ENCODE measurements at places on chromosomes 6 and 20.

- no peak for DNase-seq
Measured at GRCh38 chr20:8118039-8118438, 14.0 kb upstream of the PLCB1 start.

GRCh38 chr20:23226612-23227265, 123.9 kb upstream of the NXT1 start:
- DNase-seq = no peak

GRCh38 chr20:17822039-17822438, 122.3 kb downstream of the BANF2 start:
- DNase-seq = no peak

- no peak for DNase-seq
Measured at GRCh38 chr20:10670501-10671220, 3.1 kb downstream of the JAG1 start.

DNA sequence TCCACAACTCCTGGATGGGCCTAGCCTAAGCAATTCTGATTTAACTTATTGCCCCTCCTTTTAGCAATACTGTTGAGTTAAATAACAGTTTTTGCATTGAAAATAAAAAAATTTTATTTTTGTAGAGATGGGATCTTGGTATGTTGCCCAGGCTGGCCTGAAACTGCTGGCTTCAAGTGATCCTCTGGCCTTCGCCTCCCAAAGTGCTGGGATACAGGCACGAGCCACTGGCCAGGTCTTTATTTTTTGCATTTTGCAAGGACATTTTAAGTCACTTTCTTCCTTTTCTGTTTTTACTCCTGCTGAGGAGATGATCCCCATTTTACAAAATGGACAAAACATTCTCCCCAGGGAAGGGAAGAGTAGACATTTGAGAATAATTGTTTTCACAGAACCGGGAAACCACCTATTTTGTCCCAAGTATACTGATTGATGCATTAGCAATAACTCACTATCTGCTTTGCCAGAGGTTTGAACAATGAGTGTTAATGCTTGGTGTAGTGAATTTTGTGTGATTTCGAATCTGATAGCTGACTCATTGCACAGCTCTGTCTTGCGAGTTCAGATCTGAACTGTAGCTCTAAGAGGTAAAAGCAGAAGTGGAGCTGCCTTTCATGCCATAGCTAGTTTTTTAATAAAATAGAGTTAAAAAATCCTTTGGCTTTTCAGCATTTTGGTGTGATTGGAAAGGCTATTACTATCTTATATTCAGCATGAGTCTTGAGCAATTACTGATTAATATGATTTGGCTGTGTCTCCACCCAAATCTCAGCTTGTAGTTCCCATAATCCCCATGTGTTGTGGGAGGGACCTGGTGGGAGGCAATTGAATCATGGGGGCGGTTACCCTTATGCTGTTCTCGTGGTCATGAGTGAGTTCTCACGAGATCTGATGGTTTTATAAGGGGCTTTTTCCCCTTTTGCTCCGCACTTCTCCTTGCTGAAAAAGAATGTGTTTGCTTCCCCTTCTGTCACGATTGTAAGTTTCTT, 20.9 kb downstream of the IGF2R start:
- no peak for DNase-seq

GRCh38 chr6:130969791-130970491, 93.1 kb downstream of the EPB41L2 start:
- no peak for DNase-seq

GRCh38 chr20:47272893-47273590, 83.5 kb downstream of the ZMYND8 start:
- DNase-seq = peak; percentile 23

DNA sequence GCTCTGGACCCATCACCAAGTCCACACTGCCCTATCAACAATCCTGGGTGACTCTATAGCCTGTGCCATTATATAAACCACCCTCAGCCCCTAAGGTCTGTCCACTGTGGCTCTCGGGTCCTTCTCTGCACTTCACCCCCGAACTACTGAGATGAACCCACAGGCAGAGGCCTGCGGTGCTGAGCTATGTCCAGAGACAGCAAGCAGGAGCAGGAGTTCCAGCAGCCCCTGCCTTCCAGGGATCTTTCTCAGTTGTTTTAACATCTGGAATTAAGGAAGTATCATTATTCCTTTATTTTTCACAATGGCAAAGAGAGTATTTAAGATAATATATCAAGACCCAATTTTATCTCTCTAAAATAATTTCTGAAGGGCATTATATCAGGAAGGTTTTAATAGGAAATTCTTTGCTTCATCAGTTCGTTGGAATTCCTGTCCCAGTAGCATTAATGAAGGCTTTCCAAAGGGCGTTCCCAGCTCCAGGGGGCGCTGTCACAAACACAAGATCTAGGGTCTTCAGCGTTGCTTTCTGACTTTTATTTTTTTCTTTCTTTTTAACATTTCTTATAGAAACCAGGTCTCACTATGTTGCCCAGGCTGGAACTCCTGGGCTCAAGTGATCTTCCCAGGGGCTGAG, 27.3 kb downstream of the RRBP1 start:
- DNase-seq = no peak

DNA sequence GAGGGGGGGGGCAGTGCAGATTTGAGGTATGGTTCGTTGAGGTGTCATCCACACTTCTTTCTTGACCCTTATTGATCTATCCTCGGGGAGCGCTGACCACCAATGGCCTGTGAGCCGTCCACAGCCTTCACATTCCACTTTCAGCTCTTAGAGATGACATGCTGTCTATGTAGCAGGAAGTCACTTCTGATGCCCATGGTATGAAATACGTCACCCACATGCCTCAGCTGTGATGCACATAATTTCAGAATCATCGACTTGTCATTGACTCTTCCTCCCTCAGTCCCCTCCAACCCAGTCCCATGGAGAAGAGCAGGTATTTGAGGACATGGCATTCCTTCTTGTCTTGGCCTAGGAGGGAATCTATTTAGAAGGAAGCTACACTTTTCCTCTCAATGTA, 4.7 kb upstream of the ADGRF5 start:
- no peak for DNase-seq

DNA sequence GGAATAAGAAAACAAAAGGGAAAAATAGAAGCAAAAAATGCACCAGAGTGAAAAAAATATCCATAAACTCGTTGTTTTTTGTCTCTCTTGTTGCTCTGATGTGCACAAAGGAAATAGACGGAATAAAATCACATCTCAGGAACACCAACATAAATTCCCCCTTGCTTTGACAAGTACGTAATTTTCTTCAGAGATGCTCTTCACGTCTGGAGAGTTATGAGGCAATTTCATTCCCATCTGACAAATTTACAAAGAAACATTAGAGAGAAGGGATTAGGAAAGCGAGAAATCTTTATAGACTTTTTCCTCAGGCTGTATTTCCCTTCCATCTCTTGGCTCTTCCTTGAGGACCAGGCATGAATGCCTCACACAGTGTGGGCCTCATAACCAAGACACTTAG, 250.1 kb upstream of the ZFP64 start:
- no peak for DNase-seq

GRCh38 chr6:122009000-122009350, 390.5 kb upstream of the HSF2 start:
- no peak for DNase-seq

Measured in activated CD8-positive, alpha-beta memory T cell treated with anti-CD3 and anti-CD28 coated beads for 4 hours (primary cell).